GM03348 (cell line): ENCODE measurements at places on chromosomes 3 and 15.

DNA sequence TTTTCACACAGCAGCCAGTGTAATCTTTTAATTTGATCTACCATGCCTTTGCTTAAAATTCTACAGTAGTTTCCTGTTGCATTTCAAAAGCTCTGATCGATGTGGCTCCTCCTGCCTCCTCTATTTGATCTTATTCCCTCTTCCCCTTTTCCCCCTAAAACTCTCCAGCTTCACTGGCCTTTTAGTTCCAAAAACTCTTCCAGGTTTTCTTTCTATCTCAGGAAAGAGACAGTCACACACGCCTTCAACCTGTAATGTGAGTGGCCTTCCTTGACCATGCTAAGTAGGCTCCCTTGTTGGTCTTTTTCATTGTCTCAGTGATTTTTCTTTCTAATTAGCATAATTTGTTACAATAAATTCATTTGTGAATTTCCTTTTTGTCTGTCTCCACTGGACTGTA, 985 bp downstream of the TEX9 start:
- no peak for DNase-seq

GRCh38 chr3:164326714-164327113, 751.6 kb downstream of the SI start:
- DNase-seq = no peak

DNA sequence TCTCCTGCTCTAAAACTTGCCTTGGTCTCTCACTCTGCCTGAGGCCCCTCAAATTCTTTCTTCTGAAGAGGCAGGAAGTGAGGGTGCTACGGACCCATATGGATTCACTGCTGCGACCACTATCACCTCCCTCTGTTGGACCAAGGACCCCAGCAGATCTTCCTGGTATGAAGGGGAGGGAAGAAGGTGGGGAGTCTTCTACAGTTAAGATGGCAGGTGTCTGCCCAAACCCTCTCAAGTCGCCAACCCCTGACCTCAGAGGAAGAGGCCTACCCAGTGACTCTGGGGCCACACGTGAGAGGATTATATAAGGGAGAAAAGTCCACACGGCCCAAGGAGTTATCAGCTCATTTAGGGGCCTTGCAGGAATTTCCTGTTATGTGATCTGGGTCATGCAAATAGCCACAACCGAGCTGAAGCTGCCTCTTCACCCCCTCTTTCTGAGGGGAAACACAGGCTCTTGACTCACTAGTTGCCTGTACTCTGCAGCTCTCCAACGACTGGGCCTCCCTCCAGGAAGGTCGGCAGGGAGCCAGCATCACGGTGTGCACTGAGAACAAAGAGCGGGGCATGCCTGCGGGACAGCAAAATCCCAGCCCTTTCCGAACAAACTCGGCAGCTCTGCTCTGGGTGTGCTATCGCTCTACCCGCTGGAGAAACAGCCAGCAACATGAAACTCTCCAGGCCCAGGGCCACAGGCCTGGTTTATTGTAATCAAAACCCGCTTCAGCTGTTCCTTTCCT, 116.0 kb downstream of the XXYLT1 start:
- peak; percentile 86 for DNase-seq

DNA sequence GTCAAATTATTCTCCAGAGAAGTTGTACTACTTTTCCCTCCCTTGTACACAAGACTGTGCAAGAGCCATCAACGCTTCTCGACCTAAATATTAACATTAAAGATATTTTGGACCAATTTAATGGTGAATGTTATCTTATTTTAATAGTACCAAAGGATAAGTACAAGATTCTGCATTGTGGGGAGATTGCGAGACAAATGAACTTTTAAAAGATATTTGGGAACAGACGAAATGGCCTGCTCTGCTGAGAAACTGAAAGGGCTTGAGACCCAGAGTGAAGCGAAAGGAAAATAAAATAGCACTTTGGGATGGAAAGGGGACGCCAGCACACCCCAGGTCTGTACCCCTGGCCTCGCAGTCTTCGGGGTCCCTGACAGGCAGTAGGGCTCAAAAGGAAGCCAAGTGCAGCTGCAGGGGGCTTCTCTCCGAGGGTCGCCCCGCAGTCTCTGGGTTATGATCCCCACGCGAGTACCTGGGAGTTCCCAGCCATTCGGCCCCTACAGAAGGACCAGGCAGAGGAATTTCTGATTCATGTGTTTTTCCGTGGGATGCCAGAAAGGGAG, 97.6 kb upstream of the VGLL3 start:
- no peak for DNase-seq

DNA sequence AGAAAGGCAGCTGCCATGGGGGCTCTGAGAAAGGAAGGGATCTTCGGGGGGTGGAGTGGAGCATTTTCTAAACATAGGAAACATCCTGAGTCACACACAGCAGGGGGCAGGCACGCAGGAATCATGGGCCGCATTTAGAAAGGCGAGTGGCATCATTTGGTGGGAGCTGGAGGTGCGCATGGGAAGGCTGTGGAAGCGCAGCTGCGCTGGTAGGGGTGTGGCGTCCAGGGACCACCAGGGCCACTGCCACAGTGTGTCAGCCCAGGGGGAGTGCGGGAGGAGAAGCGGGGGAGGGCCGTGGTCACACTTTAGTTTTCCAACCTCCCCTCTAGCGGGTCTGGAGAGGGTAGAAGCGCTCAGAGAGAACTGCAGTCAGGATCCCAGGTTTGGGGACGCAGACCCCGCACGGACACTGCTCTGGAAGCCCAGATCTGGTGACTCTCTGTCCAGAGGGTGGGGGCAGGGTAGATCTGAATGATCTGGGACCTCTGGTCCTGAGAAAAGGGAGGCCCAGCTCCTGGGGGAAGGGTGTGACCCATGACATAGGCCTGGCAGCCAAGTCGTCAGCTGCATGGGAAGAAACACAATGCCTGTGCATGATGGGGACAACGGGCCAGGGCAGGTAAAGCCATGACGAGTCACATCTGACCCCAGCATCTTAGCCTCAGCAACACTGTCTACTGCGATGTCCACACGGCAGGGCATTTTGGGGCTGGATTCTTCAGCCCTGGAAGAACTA, 88.0 kb upstream of the IQSEC1 start:
- no peak for DNase-seq

DNA sequence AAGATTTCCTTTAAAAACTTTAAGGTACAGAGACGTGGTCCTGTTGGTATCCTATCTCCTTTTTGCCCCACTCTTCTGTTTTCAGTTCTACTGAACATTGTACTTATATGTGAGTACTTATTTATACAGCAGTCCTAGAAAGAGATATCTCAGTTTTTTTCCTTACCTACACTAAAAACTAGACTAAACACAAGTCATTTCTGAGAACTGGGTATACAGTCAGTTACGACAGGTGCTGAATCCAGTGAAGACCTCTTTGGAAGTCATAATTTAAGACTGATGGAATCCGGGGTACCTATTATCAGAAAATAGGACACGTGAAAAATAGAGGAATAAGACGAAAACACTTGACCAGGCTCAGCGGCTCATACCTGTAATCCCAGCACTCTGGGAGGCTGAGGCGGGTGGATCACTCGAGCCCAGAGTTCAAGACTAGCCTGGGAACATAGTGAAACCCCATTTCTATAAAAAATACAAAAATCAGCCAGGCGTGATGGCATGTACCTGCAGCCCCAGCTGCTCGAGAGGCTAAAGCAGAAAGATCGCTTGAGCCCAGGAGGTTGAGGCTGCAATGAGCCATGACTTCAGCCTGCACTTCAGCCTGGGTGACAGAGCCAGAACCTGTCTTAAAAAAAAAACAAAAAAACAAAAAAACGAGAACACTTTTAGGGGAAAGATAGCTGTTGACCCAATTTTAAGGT, 76.3 kb downstream of the KLHL25 start:
- no peak for DNase-seq

- DNase-seq = no peak
Measured at GRCh38 chr3:179473565-179473964, 22.3 kb upstream of the GNB4 start.

- DNase-seq = no peak
Measured at GRCh38 chr3:143367171-143367570, 247.6 kb downstream of the CHST2 start.

- DNase-seq = no peak
Measured at GRCh38 chr3:116154389-116154788, 290.9 kb downstream of the LSAMP start.

GRCh38 chr3:197256836-197257444, 41.5 kb downstream of the DLG1 start:
- peak; percentile 25 for DNase-seq

DNA sequence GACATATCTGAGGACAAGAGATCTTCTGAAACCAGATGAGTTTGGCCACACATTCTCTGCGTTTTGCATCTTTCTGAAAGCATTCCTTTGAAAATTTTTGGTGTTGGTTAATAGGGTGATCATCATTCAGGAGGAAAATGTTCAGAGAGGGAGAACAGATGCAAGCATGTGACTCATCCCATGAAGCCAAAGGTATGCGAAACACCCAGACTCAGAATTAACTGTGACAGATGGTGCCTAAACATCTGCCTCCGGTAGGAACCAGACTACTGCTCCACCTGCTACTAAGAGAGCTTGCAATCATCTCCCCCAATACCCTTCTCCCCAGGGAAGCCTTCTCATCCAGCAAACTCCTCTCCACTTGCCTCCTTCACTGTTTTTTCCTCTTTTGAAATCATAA, 46.2 kb downstream of the TRIM69 start:
- no peak for DNase-seq

DNA sequence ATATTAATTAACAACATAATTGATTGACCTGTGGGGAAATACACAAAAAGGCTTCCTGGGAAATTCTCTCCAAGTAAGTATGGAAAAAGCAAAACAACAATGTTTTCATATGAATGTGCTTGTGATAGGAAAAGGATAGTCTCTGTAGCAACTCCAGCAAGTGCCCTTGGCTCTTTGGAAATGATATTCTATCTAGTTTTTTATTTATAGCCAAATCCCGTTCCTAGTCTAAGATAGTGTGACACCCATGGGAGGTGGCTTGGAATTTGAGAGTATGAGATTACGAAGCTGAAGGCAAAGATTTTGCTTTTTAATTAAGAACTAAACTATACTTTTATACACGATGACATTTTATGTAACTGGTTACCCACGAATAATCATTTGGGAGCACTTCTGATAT, 119.9 kb downstream of the PDZRN3 start:
- no peak for DNase-seq

DNA sequence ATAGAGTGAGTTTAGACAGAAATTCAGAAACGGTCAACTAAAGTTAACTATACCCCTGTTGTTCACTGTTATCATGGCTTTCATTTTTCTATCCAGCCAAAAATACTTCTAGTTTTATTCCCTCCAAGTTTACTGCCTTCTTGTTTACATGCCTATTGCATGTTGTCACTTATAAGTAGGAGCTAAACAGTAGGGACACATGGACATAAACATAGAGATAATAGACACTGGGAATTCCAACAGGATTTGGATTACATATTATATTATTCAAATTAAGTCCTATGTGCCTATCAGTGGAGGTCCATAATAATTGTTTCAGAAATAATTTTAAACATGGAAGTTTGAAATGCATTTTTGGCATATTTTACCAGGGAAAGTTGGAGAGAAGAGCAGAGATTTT, 269.1 kb upstream of the ZNF717 start:
- no peak for DNase-seq

DNA sequence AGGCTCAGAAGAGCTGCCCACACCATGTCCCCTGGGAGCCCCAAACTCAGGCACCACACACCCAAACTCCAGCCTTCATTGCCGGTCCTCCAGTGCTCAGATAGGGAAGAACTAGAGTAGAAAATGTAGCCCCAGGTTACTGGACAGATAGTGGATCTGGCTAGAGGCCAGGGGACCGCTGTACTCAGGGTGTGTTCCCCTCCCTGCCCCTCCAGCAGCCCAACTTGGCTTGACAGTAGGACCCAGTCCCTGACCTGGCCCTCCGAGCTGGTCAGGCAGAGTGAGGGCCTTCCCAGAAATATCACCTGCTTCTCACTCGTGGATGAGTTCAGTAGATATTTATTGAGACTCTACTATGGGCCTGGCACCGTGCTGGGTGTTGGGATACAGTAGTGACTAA, 100.0 kb downstream of the CORO2B start:
- DNase-seq = no peak

- DNase-seq = no peak
Measured at GRCh38 chr3:62090066-62090465, 283.3 kb downstream of the FEZF2 start.

GRCh38 chr15:93252780-93253179, 163.8 kb upstream of the RGMA start:
- DNase-seq = no peak

GRCh38 chr3:160450846-160451245, 1.3 kb upstream of the TRIM59 start:
- DNase-seq = peak; percentile 91

DNA sequence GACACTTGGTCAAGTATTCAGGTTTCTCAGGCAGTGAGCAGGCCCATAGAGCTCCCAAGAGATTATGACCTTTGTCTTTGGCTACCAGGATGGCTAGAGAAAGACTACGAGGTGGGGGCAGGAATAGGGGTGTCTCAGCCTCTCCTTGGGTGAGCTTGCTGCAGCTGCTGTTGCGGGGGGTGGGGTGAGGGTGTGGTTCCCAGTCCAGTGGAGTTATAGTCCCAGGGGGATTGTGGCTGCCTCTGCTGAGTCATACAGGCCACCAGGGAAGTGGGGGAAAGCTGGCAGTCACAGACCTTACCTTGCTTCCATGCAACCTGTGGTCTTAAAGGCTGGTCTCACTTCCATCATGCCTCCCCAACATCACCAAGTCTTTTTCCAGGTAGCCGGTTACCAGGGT, 31.7 kb downstream of the ATP2C1 start:
- DNase-seq = peak; percentile 12

- DNase-seq = no peak
Measured at GRCh38 chr15:53059273-53060043, 269.3 kb upstream of the ONECUT1 start.

DNA sequence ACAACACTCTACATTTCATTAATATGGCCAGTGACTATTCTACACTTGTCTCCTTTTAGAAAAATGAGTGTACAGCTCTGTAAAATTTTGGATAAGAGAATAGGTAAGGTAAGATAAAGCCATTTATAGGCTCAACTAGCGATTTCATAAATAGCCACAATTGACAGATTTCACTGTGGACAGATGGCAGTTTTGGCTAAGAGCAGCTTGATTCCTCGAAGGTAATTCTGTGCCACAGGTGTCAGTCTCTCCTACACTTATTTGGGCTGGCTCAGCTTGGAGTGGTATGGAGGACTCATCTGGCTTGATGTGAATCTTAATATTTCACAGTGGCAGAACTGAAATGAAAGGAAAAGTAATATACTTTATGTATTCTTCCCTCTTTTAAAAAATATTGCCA, 536.7 kb upstream of the TBL1XR1 start:
- no peak for DNase-seq

GRCh38 chr15:70271422-70272088, 173.8 kb upstream of the TLE3 start:
- peak; percentile 94 for DNase-seq

DNA sequence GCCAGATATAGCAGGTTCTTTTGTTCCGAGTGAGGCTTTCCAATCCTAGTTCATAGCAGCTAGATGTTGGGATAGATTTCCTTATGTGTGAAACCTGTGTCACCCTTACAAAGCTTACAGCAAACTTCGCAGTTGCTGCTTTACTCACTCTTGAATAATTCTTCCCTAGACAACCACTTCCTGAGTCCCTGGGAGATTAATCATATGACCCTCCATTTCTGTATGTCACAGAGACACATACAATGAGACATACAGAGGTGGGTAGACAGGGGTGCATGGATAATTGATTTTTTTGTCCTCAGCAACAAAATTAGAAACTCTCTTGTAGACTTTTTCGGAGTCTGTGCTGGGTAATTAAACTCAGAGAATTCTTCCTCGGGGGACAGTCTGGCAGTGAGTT, 163.2 kb downstream of the NSUN3 start:
- DNase-seq = peak; percentile 36
